Psoas muscle (tissue), 8 donors: ENCODE measurements at places on chromosomes 3 and 15. TPM values are rescaled to one million over a fixed set of nuclear protein-coding genes. Genes with fewer than 3 reads are reported as not detected.

Gene EEFSEC
- 18.9 TPM for total RNA-seq

Gene HIGD2B
- not detected for total RNA-seq

Gene GOLGA8O
- total RNA-seq: 0.48 TPM

Gene MESD
- 5.9 TPM for total RNA-seq

Gene GPR62
- total RNA-seq: 0.20 TPM

Gene CSPG4
- 49.5 TPM for total RNA-seq

Gene ITIH4
- 90.8 TPM for total RNA-seq

Gene TOP2B
- 66.2 TPM for total RNA-seq

Gene CFAP92
- total RNA-seq: 0.86 TPM

Gene P2RY13
- total RNA-seq: 0.88 TPM

Gene DPPA2
- total RNA-seq: not detected

Gene RASGRP1
- 0.10 TPM for total RNA-seq

Gene GOLGA8S
- total RNA-seq: not detected

Gene IL5RA
- total RNA-seq: not detected

Gene SH2D7
- not detected for total RNA-seq

Gene CPOX
- total RNA-seq: 6.9 TPM

Gene PLA2G4F
- total RNA-seq: 3.4 TPM

Gene HESX1
- 0.30 TPM for total RNA-seq

Gene ROPN1B
- total RNA-seq: 0.46 TPM

Gene CSNK1G1
- 9.6 TPM for total RNA-seq

Gene SOX14
- total RNA-seq: not detected

Gene SHQ1
- 20.6 TPM for total RNA-seq

Gene SCAANT1
- total RNA-seq: not detected

Gene ADCY5
- 4.4 TPM for total RNA-seq

Gene LAMB2
- total RNA-seq: 133 TPM

Gene KBTBD13
- total RNA-seq: 1.3 TPM

Gene CLRN1
- not detected for total RNA-seq

Gene MCF2L2
- total RNA-seq: 0.39 TPM

Gene P2RY1
- total RNA-seq: 0.97 TPM

Gene CPN2
- total RNA-seq: 0.13 TPM

Gene NRG4
- total RNA-seq: 6.4 TPM

Gene MASP1
- 1.8 TPM for total RNA-seq

Gene WDR49
- total RNA-seq: 4.4 TPM

Gene ADAMTS7
- total RNA-seq: 0.74 TPM

Gene DCLK3
- total RNA-seq: 1.2 TPM

Gene FEZF2
- total RNA-seq: not detected
